Renal cortical epithelial cell (primary cell): ENCODE measurements at places on chromosomes 4 and X.

DNA sequence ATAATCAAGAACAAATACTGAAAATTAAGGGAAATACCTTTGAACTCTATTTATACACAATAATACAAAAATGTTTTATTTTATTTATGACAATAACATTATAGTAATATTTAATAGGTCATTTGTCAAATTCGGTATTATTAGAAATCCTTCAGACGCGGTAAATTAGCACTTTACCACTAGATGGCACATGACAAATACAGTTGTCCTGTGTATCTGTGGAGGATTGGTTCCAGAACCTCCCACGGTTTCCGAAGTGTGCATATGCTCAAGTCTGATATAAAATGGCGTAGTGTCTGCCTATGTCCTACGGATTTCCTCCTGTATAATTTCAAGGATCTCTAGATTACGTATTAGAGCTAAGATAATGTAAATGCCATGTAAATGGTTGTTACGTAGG lies 8.1 kb upstream of the LINC00632 start:
- DNase-seq: peak; percentile 9

DNA sequence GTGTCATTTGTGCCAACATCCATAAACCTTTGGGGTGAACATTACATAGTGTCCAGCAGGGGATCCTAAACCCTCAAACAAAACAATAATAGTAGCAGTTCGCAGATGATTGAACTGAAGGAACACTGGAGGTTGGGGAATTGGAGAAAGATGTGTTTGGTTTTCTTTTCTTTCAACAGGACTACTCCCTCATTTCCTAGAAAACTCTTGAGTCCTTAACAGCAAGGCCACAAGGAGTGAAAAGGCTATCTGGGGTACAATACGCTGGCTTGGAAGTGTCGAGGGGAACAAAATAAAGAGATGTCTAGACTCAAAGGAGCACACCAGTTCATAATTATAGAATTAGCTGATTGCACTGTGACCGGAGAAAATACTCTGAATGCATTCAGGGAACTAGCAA lies 72.1 kb downstream of the IDS start:
- no peak for DNase-seq

- peak; percentile 25 for DNase-seq
Observed at GRCh38 chr4:144818136-144818535, 172.2 kb downstream of the HHIP start.

- DNase-seq: no peak
Observed at GRCh38 chrX:77017093-77017492, 430.1 kb upstream of the FGF16 start.
